GM23338 (cell line): ENCODE measurements at places on chromosomes 5 and 9. TPM values are rescaled to one million over a fixed set of nuclear protein-coding genes. Genes with fewer than 3 reads are reported as not detected.

DNA sequence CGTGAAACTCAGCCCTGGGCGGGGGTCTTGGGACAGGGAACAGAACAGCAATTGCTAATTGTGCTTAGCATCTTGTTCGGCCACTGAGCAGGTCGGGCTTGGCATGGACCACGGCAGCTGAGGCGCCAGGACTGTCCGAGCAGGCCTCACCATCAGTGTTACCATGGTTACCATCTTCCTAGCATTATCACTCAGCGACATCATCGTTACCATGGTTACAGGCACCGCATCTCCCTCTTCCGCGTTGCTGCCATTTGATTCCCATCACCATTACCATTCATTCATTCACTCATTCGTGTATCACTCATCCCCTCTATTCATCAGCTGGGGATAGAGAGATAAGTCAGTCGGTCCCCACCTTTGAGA is 81.0 kb upstream of the ZBTB43 start:
- peak; percentile 86 for DNase-seq

DNA sequence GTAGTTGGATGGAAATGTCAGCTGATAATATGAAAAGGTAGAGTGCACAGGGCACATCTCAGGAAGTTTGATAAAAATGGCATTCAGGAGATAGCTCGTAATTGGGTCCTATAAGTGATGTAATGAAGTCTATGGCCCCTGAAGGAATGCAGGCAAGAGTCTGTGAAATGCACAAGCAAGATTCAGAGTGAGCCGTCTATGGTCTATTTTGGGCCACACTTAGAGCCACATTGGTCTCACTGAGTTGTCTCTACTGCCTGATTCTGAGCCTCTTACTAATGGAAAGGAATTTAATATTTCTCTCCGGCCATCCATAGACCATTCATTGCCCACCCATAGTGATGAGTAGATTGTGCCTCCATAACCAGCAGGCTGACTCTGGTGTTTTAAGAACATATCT is 111.3 kb upstream of the KCNN2 start:
- no peak for DNase-seq

Gene GPX8
- 52.1 and 64.4 TPM in 2 replicates for total RNA-seq

GRCh38 chr9:105309531-105309931 is 65.1 kb downstream of the SLC44A1 start:
- no peak for DNase-seq

- no peak for DNase-seq
These were observed 191.2 kb downstream of the PAX5 start for GRCh38 chr9:36842560-36843530.

DNA sequence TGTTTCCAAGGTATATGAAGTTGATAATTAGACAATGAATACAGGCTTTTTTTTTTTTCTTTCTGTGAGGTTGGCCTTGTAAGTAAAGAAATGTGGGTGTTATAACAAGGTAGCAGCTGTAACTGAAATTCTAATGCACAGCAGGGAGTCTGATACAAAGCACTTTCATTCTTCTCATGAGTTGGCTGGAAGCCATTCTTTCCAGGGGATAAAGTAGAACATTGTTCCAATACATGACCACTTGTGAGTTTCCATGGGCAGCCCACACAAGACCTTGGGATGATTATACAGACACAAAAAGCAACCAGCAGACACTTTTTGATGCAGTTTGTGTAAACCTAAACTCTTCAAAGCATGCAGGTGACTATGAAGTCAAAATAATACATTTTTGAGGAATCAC is 1785.9 kb upstream of the WWC1 start:
- DNase-seq, result peak; percentile 11
